Muscle of leg (tissue), 16 donors: ENCODE measurements at places on chromosomes 6 and 20. TPM values are rescaled to one million over a fixed set of nuclear protein-coding genes. Genes with fewer than 3 reads are reported as not detected.

DNA sequence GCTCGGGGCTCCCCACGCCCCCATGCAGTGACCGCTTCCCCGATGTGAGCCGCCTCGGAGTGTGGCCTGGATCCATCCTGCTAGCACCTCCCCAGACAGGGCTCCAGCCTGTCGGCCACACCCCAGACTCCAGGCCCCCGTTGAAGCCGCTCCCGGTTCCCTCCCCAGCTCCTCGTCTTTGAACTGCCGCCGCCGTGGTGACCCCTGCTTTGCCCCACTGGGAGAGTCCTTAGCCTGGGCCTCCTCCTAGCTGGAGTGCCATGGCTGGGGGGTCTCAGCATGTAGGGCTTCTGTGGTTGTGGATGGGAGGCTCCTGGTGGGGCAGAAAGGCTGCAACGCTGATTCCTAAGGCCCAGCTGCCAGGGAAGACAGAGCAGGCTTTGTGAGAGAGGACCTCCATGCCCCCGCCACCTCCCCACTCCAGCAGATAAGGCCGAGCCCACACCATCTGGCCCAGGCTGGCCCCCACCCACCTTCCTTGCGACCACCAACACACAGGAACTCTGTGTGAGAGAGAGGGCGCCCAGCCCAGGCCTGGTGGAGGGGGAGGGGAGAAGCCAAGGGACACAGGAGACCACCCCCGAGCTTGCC lies 11.4 kb downstream of the FOXS1 start:
- H3K36me3 ChIP-seq: peaks cover 22% of the 10 kb centered on the region
- no peak overlapping the region for H3K4me3 ChIP-seq
- DNase-seq: no peak
- H3K4me1 ChIP-seq: peaks cover 48% of the 10 kb centered on the region
- H3K27me3 ChIP-seq: no peaks in the 10 kb centered on the region

DNA sequence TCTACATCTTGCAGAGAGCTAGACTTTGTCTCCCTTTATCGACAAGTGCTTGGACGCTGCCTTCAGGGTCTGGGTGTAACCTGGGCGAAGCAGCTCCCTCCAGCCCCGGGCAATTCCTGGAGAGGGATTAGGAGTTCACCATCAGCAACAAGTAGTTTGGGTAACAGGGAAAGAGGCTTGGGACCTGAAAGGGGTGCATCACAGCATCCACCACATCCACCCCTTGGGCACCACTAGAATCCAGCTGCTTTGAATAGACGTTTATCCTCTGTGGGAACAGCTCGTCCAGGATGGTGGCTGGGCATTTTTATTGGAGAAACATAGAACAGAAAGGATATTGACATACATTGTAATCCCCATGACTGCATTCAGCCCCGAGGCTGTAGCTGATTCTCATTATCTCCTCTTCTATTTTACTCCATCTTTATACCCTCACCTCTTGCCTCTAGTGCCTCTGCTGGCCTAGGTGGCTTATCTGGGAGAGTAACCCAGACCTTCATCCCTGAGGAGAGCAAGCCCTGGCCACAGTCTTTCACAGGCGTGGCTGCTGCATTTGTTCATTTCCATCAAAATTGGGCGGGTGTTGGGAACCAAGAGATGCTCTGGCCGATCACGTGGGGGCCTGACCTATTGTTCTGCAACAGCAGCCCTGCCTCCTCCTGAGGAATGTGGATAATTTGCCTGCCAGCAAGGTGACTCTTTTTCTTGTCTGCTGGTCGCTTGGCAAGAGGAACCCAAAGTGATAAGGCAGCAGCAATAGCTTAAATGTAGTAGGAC lies 109.2 kb upstream of the RALGAPA2 start:
- no peak overlapping the region for H3K27ac ChIP-seq
- H3K36me3 ChIP-seq: no peaks in the 10 kb centered on the region
- no peak for DNase-seq
- H3K27me3 ChIP-seq: peaks cover 11% of the 10 kb centered on the region
- H3K4me3 ChIP-seq: no peak overlapping the region

GRCh38 chr6:13355043-13355945 lies 27.0 kb upstream of the TBC1D7 start:
- no peaks in the 10 kb centered on the region for H3K36me3 ChIP-seq
- peaks cover 28% of the 10 kb centered on the region for H3K4me1 ChIP-seq
- DNase-seq: peak; percentile 52
- no peak overlapping the region for H3K4me3 ChIP-seq

CLDN20 gene
- not detected for total RNA-seq
